ENCODE measurements at places on chromosomes 6 and 20.

DNA sequence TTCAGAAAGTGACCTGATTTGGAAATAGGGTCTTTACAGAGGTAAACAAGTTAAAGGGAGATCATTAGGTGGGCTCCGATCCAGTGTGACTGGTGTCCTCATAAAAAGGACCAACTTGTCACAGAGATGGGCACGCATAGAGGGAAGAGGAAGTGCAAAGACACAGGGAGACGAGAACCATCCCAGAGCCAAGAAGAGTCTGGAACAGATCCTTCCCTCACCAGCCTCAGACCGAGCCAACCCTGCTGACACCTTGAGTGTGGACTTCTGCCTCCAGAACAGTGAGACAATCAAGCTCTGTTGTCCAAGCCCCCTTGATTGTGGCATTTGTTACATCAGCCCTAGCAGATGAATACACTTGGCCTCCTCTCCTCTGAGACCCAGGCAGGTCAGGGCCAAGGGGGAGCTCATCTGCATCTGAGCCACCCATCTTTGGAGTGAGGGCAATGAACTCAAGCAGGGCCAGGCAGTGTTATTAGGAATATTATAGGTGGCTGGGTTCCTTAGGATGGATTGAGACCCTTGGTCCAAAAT, 22.2 kb upstream of the SCML4 start:
- DNase-seq: no peak

DNA sequence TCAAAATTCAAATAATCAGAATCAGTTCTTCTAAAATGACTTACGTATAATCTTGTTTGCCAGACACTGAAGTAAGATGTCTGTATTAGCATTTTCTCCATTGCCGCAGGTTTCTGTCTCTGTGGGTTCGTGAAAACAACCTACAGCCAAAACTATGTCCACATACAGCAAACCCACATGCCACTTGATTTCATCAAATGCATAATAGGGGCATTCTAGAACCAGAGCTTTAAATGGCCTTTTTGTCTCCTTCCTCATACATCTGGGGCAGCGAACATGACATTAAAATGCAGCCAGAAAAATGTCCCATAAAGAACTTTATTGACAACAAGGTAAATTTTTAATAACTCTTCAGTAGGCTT, 90.2 kb upstream of the QKI start:
- DNase-seq: no peak

GRCh38 chr6:170185175-170185978, 105.5 kb downstream of the DLL1 start:
- no peak for DNase-seq

DNA sequence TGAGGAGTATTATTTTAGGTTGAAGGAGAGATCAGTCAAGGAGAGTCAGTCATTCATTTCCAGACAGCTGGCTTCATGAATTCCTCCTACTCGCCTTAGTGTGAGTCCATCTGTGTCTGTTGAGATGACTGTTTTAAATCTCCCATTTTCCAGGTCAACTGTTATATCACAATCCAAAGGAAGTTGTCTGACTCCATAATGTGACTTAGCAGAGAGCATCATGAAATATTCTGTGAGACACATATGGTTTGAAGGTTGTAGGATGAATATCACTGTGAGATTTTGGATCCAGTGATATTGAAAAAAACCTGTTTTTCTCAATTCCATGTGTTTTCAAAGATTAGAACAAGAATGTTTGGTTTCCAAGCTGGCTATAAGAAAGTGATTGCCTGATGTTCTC, 530.2 kb upstream of the MAN1A1 start:
- DNase-seq: no peak

- no peak for DNase-seq
Observed at GRCh38 chr6:113645576-113645970, 211.6 kb upstream of the MARCKS start.
